ENCODE measurements at places on chromosomes 11 and 22.

GRCh38 chr22:28918550-28919271, 35.3 kb downstream of the ZNRF3 start:
- no peak for DNase-seq

GRCh38 chr11:9158898-9159391, 67.5 kb upstream of the SCUBE2 start:
- DNase-seq, result no peak

- DNase-seq, result no peak
These were observed 903.7 kb downstream of the BRD1 start for GRCh38 chr22:48923996-48924395.

- DNase-seq, result no peak
These were observed 965.7 kb upstream of the FAT3 start for GRCh38 chr11:91258876-91259275.

GRCh38 chr11:102114032-102114431, 3.8 kb downstream of the YAP1 start:
- DNase-seq, result no peak

GRCh38 chr11:105229257-105229656, 89.7 kb upstream of the CARD18 start:
- DNase-seq, result no peak

GRCh38 chr22:29209624-29209929, 3.9 kb downstream of the EMID1 start:
- DNase-seq, result no peak

GRCh38 chr11:121930004-121930965, 185.7 kb downstream of the BLID start:
- DNase-seq, result no peak

All from activated CD4-positive, alpha-beta T cell treated with anti-CD3 and anti-CD28 coated beads for 1 hour (primary cell).